ENCODE measurements at places on chromosomes 16 and 17.

- DNase-seq: no peak
These were observed 502 bp downstream of the FAAP100 start for GRCh38 chr17:81551458-81552243.

GRCh38 chr16:70381604-70382342, 35.1 kb downstream of the DDX19A start:
- DNase-seq: no peak

DNA sequence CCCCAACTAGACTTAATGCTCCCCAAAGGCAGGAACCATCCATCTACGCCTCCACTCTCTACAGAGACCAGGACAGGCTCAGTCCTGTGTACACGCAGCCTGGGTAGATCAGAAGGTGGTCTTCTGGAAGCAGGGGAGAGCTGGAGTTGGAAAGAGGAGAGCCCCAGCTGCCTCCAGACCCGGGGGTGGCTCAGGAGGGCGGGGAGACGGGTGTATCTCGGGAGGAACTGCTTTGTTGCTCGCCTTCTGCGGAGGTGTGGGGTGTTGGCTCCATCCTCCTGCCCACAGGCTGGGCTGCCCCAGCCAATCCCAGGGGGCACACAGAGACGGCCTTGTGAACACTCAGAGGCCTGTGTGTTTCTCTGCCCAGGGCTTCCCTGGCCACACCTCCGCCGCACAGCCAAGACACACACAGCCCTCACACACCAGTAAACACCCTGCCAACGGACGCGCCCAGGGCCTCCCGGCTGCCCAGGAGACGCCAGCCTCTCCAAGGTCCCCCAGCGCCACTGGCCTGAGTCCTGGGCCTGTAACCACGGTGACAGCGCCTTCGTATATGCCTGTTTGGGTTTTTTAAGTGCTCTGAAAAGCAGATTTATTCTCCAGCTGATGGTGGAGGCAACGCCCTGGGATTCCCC, 143.4 kb upstream of the CDC42EP4 start:
- no peak for DNase-seq

DNA sequence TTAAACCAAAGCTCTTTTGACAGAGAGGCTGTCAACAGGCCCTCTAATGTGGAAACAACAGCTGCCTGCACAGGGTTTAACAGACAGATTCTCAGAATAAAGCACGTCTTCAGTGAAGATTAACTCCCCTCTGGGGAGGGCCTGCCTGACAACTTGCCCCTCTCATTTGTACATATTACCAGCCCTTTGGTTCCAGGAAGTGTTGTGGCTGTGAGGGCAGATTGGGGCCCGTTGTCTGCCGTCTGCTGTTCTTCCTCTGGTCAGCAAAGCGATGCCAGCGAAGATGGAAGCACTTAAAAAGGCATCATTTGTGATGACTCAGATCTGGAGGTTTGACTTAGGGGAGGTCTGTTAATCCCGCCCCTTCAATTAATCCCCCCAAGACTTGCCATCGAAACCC, 177.0 kb upstream of the IRX6 start:
- no peak for DNase-seq

- DNase-seq: no peak
These were observed 94.0 kb upstream of the CDH5 start for GRCh38 chr16:66272461-66272860.

GRCh38 chr16:24013864-24014645, 178.3 kb downstream of the PRKCB start:
- no peak for DNase-seq

DNA sequence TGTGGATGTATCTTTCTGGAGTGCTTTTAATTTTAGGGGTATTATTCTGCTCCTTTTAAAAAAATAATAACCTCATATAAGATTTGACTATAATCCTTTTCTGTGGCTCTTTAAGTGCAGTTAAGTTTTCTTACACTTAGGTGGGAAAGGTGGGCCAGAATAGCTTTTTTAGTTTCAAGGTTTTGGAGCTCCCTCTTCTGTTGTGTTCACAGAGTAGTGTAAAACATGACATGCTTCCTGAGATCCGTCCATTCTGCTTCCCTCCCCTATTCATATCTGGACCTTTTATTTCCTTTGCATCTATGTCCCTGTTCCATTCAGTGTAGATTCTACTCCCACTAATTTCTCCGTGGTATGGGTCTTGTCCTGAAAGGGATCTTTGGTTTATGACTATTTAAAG, 12.8 kb downstream of the LRRC36 start:
- no peak for DNase-seq

- DNase-seq: no peak
These were observed 208.2 kb downstream of the FTO start for GRCh38 chr16:53912155-53912554.

GRCh38 chr16:13519871-13520270, 400.1 kb upstream of the ERCC4 start:
- no peak for DNase-seq
